ENCODE measurements at places on chromosomes 7 and 10. TPM values are rescaled to one million over a fixed set of nuclear protein-coding genes. Genes with fewer than 3 reads are reported as not detected.
A peak's percentile ranks its signal among the peaks of the same experiment; 100 is the strongest.

The LIPJ gene
- 0.09 TPM for total RNA-seq

The WEE2 gene
- total RNA-seq: not detected

The FIS1 gene
- total RNA-seq: 132 TPM

DNA sequence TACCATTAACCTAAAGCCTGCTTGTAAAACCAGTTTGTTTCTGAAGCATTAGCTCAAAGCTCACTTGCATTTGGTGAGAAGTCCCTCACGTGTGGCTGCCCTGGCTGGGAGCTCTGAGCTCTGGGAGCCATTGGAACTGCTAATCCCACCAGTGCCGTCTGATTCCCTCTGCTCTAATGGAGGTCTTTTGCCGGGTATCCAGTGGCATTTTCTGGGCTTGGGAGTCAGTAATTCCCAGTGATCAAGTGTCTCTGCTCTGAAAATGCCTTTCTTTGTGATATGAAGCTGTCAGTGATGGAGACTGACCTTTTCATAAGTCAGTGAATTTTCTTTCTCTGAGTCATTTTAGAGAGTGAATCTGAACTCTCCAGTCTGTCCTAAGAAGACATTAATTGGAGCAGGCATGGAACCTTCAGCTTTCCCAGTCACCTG is 36.9 kb upstream of the FAM20C start:
- no peak for DNase-seq

DNA sequence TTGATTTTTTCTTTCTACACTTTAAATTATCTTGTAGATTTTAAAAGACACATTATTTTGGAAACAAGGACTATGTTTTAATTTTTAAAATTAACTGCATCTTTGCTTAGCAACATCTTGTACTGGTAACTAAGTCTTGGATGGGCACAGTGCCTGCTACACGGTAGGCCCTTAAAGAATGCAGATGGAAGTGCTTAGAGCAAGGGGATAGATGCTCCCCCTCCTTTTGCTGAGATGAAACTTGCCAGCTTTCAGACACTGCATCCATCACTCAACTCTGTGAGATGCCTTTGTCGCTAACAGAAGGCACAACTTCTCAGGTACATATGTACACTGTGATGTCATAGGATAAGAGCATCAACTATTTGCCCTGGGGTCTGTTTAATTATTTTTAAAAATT is 103.9 kb downstream of the LRRC18 start:
- no peak for DNase-seq

DNA sequence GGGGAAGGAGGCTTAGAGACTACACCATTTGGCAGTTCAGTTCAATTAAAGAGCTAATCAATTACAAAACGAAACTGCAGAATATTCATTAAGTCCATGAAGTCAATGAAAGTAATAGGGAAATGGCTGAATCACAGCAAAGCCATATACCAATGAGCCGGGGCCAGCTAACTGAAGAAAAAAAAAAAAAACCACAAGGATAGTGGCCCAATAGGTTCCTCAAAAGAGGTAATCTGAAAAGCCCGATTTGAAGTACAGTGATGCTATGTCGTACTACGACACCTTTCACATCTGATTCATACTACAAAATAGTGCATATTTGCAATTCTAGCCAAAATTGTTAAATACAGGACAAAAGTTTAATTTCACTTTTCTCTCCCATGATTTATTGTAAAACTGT is 2.5 kb downstream of the ARHGAP12 start:
- no peak for DNase-seq

GRCh38 chr10:73444457-73444856 is 11.1 kb upstream of the MSS51 start:
- no peak for DNase-seq

DNA sequence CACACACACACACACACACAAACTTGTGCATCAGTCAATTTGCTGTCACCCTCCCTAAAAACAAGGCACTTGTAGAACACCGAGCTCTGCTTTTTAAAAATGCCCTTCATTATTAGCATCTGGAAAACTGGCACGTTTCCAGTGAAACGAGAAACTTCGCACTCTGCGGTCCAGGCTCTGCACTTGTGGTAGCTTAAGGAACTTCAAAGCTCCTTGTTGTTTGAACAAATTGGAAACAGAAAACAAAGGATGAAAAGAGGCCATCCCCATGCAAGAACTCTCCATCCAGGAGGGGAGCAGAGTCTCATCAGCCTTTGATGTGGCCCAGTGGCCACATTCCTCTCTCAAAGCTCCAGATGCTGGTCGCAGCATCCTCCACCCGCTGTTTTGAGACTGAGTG is 105.1 kb downstream of the C10orf90 start:
- no peak for DNase-seq

DNA sequence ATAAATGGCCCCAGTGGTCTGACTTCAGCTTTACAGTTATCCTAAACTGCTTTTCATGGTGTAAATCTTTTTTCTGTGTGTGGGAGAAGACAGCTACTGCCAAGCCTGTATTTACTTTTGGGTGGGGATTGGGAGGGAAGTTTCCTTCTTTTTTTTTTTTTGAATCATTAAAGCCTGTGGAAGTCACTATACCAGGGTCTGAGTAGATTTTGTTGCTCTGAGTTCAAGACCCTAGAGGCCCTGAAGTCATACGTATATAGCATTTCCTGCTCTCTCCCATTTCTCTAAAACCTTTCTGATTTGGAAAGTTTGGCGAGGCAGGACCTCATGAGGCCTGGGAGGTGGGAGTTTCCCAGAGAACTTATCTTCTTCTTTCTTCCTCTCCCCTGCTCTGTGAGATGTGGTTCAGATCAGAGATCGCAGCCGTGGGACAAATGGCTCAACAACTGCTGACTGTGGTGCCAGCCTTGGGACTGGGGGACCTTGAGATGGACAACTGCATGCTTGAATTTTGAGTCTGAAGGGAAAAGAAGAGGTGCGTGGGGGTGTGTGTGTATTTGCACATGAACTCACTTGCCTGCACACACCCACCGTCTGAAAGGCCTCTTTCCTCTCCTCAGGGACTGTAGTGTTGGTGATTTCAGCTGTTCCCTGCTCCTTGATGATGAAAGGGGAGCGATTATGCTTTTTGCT is 18.1 kb downstream of the LRMDA start:
- no peak for DNase-seq

- peak; percentile 85 for DNase-seq
Measured at GRCh38 chr7:47948141-47948790, at the start of gene PKD1L1. Gene PKD1L1, minus strand, starts transcription at chr7:47948466. Its CDS starts 26 bp downstream, at chr7:47948440.

DNA sequence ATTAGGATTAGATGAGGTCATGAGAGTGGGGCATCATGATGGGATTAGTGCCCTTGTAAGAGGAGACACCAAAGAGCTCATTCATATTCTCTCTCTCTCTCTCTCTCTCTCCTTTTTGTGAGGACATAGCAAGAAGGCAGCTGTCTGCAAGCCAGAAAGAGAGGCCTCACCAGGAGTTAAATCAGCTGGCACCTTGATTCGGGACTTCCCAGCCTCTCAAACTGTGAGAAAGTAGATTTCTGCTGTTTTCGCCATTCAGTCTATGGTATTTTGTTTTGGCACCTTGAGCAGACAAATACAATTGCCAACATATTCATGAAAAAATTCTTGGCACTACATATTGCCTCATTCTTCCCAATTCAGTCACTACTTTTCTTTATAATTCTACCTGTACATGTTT is 20.6 kb upstream of the ATAD1 start:
- DNase-seq: no peak

DNA sequence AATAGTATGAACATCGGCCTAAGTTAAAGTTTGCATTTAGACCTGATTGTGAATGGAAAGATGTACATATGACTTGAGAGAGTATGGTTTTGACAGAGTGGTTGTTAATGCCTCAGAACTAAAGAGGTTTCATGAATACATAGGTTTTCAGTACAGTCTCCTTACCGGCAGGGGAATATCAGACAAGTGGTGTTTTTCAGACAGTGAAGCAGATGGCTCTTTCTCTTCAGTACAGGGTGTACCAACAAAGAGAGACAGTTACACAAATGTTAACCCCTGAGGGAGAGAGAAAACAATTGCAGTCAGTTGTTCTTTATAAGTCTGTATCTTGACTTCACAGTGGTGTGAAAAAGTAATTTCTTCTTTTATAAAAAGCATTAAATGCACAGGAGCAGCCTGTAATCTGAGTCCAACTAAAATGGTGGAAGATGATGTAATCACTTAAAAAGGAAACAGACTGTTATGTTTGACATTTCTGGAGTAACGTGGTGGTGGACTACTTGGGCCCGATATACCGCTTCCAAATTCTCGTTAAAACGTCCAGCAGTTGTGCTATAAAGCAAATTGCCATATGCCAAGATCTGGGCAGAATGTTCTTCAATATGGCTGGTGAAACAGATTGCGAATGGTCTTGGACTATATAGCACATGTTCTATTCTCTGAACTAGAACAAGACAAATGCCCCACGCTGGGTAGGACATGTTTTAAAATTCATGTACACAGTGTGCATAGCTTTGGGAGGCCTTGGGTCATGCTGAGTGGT is 69.2 kb downstream of the SDK1 start:
- DNase-seq: no peak

DNA sequence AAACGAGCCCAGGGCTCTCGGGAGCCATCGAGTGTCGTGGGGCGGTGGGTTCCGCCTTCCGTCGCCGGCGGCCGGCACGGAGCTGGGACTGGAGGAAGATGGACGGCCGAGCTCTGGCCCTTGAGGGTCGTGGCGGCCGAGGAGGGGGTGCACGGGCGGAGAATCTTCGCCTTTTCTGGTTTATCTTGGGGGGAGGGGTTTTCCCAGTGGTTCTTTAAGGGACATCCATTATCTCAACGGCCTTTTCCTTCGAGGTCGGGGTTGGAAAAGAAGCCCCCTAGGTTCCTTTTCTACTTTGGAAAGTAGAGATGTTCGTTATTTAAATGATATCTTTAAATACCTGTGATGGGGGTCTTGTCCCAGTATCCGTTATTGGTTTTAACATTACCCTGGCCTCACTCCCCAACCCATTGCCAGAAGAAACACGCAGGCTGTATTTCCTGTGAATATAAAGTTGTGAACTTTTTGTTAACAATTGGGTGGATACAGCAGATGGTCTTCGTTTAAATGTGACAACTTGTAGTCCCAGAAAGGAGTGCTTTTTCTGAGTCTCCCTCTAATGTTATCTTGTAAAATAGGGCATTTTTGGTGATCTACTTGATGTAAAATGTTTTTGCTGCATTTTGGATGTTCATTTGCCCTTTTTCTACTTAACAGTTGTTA is 765 bp downstream of the CCAR1 start:
- DNase-seq: peak; percentile 30
